ENCODE measurements at places on chromosomes 12 and 14.

DNA sequence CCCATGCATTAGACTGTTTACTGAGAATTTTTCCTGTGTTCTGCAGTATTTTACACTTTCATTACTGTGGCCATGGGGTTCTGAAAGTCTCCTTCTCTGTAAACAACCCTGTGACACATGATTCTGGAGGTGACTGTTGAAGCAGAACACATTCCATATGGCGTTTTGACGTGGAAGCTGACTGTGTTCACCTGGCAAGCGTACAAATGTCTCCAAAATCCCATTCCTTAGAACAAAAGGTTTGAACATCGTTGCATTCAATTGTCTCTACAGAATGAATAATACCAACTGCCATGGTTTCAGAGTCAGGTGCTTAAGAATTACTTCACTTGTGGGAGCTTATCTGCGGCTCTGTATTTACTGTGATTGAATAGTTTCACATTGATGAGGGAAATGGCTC, 485.6 kb upstream of the TMEM132C start:
- no peak for DNase-seq

DNA sequence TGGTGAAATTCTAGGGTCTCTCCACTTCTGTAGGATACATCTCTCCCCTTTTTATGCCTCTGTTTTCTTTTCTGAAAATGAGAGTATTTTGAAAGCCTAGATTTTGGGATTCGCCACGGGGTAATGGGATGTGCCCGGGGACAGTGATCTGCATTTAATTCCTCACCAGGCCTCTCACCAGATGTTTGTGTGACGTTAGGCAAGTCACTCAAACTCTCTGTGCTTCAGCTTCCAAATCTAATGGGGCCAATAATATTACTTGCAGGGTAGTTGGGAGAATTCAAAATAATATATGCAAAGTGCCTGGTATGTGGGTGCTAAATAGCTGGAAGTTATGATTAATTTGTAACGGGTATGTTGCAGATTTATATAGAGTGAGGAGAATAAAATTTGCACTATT, 78.8 kb downstream of the C12orf75 start:
- no peak for DNase-seq

DNA sequence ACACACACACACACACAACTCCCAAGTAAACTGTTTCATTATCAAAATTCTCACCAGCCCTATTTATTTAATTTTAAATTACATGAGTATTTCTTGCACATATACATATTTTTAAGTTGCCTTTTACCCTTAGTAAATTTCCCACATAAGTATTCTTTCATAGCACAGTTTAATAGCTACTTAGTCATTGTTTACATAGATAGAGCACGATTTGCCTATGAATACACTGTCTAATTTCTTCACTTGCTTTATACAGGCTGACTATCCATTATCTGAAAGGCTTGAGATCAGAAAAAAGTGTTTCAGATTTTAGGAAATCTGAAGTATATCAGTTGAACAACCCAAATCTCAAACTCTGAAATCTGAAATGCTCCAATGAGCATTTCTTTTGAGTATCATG, 30.9 kb downstream of the NIN start:
- DNase-seq: no peak

- no peak for DNase-seq
These were observed 1076.5 kb upstream of the FLRT2 start for GRCh38 chr14:84453307-84453950.

- DNase-seq: peak; percentile 5
These were observed 187.2 kb upstream of the NEDD1 start for GRCh38 chr12:96719660-96720362.

DNA sequence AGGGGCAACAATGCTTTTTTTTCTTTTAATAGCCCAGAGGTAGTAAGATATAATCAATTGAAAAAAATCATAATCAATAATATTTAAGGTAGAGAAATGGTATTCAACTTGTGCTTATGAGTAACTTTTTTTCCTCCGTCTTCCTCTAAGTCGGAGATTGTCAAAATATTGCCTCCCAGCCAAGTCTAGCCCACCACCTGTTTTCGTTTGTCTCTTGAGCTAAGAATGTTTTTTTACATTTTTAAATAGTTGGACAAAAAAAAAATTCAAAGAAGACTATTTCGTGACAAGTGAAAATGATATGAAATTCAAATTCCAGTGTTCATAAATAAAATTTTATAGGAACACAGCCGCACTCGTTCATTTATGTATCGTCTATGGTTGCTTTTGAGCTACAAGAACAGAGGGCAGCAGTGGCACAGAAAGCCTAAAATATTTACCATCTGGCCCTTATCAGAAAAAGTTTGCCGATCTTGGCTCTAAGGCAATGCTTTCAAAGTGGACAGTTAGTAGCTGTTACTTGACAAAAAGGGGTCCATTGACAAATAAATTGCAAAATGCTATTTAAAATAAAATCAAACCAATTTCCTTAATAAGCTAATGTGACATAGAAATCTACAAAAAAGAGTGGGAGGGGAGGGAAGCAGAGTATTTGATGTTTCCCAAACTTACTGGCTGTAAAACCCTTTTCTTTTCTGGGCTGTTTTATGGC, 40.8 kb upstream of the MAX start:
- no peak for DNase-seq
